ENCODE measurements at places on chromosomes 3 and 15.
A peak's percentile ranks its signal among the peaks of the same experiment; 100 is the strongest.

DNA sequence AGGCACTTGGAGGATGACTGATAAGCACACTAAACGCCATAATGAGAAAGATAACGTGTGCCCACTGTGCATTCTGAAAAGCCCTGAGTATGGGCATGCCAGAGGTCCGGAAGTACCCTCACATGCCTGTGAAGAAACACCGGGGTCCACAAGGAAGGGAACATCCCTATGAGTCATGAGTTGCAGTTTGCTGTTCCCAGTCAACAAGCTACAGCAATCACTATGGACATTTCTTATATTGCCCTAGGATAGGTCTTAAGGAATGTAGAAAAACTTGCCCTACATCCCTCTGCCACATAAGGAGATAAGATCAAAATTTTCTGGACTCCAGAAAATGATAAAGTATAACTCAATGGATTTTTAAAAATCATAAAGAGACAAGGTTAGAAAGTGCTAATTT, 9.9 kb downstream of the MB21D2 start:
- no peak for DNase-seq

GRCh38 chr3:48762816-48763215, 45.8 kb upstream of the IP6K2 start:
- DNase-seq = no peak

GRCh38 chr3:39990532-39990931, 181.1 kb downstream of the MYRIP start:
- no peak for DNase-seq

DNA sequence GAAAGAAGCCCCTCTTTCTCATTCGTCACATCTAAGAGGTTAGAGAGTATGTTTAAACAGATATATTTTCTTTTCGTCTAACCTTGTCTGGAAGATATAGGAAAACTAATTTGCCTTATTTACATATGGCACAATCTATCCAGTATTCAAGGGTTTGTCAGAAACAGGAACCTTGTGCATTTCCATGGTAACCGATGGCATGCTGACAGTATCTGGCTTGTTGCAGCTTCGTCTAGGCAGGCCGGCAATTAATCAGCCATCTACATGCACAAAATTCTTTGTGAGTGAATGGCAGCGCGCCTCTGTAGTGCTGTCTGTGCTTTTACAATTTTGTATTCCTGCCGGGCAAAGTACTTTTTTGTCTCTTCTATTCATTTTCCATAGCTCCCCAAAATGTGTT, 294.0 kb upstream of the SOX2 start:
- DNase-seq = no peak

GRCh38 chr3:72161881-72162595, 377.1 kb upstream of the PROK2 start:
- no peak for DNase-seq

DNA sequence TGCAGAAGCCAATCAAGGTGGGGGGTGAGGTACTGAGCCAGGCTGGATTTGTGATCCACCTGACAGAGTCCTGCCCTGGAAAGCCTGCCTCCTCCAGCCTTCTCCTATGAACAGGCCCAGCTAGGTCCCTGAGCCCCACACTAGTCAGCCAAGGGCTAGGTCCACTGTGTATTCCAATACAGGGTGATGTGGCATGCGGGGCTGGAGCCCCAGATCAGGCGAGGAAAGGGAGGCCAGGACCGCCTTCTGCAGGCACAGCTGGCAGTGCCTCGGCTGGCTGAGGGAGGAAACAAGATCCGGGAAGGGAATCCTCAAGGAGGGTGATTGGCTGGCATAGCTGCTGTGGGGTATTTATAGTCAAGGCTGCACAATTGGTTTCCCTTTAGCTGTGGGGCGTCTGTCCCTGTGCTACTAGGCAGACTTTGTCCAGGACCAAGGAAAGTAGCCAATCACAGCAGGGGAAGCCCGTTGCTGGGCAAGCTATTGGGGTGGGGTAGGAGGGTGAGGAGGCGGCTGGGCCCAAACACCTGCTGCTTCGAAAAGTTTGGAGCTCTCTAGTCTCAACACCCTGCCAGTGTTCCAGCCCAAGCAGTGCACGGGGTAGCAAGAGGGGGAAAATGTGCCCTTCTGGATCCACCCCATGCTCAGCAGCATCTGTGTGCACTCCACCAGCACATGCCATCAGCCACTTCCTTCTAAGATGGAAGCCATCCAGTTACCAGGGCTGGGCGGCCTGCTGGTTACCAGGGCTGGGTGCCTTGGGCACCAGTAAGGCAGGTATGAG, 5.9 kb downstream of the KY start:
- peak; percentile 27 for DNase-seq

DNA sequence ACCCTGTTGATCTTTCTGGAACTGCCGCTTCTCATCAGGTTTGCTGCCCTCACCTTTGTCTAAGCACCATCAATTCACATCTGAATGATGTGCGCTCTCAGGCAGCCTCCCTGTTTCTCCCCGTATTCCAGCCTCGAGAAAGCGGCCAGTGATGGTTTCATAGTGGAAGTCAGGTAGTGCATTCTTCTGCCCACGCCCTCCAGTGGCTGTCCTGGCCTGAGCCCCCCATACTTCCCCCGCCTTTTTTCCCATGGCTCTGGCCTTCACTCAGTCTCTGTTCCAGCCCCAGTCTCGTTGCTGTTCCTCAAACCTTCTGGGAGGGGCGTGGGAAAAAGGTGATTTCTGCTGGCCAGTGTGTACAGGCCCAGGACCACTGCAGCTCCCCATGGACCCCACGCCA, 101.3 kb downstream of the ASB7 start:
- DNase-seq = no peak

DNA sequence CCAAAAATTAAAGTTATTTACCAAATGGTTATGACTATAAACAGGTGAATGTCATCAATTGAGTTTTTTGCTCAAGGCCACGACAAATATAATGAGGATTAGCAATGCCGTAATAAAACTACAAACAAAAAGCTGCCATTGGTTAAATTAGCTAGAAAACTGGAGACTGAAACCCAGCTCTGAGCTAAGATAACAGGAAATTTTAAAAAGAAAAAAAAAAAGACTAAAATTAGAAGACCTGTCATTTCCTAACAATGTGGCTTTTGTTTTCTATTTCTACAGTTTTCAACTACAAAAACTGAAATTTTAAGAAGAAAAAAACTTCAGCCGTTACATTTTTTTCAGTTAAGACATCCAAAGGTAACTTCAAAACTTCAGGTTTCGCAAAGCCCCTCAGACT, 9.7 kb downstream of the SLC12A6 start:
- DNase-seq = no peak

GRCh38 chr3:161405087-161405486, 33.8 kb upstream of the SPTSSB start:
- DNase-seq = no peak

DNA sequence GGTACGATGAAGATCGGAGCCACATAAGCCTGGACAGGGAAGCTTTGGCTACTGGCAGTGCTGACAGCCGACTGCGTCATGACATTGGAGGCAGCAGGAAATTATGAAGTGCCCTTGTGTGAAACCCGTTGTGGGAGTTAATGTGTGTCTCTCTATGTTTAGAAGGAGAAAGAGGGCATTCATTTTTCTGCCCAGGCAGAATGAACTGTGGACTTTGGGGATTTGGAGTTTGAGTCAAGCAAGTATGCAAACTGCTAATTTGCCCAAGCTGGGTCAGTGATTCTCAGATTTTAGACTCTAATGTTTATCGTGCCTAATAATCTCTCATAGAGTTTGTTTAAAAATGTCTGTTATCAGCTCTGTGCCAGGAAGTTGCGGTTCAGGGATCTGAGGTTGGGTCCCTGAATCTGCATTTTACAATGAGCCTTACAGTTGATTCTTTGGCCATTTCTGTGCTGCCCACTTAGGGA, 5.6 kb downstream of the CTXND1 start:
- no peak for DNase-seq

- DNase-seq = no peak
Measured at GRCh38 chr3:167938516-167938915, 157.2 kb downstream of the GOLIM4 start.

- DNase-seq = no peak
Measured at GRCh38 chr3:148221303-148221702, 476.4 kb upstream of the AGTR1 start.

GRCh38 chr3:78888635-78889034, 879.2 kb downstream of the ROBO1 start:
- no peak for DNase-seq

GRCh38 chr15:99729920-99730319, 3.3 kb downstream of the LYSMD4 start:
- no peak for DNase-seq

DNA sequence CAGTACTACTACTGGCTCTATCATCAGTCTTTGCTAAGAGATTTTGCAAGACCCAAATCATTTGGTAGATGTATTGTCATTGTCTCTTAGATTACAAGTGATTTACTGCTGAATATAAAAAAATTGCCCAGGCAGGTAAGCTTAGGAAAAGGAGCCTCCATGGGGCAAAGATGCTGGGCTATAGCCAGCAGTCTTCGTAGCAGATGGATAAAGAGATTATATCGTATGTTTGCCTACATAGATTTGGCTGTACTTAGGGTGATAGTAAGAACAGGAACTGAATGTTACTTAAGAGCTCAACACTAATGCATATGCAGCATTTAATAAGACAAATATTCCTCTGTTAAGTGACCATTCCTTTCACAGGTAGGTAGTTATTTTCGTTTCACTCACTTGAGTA, 48.9 kb downstream of the PTPRG start:
- no peak for DNase-seq

- no peak for DNase-seq
Measured at GRCh38 chr15:55532944-55533343, 24.9 kb upstream of the DNAAF4 start.

DNA sequence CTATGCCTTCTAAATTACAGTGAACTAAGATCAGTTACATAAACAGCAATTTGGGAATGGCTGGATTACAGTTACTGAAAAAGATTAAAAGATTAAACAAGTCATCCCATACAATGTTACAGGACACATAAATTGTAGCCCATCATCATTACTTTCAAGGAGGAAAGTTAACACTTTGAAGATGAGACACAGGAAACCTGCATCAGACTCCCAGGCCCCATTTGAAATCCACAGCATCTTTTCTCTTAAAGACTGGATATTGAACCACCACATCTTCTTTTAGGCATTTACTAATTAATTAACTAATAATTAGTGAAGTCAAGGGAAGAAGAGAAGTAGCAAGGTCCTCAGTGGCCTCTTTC, 170.2 kb downstream of the PLCL2 start:
- DNase-seq = no peak

DNA sequence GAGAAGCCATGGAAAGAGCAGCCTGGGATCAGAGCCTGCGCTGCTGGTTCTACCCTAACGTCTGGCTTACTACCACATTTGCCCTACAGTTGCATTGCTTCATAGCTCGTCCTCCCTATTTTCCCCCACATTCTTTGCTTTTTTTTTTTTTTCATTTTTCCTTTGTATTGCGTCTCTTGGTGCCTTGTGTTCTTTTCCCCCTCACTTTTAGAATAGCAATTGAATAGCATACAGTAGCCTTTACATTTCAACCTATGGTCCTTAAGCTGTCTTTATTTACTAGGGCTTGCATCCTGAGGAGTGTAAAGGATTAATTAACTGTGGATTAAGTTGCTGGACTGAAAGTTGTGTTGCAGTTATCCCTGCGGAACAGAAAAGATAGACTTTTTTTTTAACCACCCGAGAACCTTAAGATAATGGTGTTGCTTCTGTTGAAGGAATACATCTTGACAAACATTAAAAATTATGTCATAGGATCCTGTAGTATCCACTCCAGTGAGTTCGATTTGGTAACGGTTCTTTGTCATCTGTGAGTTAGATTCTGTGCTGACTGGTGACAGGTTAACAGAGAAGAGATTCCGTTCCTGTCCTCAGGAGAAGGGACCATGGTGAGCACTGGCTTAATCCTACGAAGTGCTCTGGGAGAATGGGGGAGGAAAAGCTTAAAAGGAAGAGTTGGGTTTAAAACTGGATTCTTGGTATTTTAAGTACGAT, 417.4 kb upstream of the NAALADL2 start:
- no peak for DNase-seq
